ENCODE measurements at places on chromosomes 5 and 9.

DNA sequence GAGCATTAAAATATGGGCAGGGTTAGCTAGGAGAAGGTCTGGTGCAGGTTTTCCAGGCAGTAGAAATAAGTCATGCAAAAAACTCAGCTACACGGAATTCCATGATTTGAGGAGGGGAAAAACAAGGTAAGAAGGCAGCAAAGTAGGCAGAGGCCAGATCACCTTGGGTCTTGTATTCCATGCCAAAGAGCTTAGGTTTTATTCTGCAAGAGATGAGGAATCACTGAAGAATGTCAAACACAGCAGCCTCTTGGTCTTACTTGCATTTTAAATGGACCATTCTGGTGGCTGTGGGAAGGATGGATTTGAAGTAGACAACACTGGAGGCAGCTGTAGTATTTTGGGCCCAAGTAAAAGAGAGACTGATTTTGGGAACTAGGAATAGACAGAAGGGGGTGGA, 8.6 kb downstream of the TRPM3 start:
- DNase-seq: no peak

DNA sequence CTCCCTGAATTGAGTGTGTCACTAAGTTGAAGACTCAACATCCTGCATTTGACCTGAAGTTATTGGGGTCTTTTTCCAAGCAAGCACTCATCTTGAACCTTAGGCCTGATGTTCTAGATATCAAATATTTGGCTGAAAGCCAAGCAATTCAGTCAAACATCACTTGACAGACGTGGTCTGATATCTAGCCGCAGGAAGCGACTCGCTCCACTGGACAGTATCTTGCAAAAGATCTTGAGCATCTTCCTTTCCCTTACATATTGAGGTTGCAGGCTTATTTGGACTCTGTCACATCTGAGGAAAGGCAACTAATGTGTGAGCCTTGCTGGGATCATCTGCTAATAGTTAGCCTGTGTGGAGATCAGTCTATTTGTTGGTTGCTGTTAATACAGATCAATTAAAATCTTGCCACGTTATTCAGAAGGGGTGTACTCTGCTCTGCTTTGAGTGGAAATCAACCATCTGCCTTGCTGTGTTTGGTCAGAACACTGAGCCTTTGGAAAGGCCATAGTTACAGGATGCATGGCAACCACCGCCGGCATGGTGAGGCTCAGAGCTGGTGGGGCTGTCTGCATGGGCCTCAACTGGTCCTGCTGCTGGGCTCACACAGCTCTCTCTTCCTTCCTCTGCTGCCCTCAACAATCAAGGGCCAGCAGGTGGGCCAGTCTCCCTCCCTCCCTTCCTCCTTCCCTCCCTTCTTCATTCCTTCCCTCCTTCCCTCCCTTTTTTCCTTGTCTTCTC, 166.9 kb upstream of the KLF9 start:
- no peak for DNase-seq

DNA sequence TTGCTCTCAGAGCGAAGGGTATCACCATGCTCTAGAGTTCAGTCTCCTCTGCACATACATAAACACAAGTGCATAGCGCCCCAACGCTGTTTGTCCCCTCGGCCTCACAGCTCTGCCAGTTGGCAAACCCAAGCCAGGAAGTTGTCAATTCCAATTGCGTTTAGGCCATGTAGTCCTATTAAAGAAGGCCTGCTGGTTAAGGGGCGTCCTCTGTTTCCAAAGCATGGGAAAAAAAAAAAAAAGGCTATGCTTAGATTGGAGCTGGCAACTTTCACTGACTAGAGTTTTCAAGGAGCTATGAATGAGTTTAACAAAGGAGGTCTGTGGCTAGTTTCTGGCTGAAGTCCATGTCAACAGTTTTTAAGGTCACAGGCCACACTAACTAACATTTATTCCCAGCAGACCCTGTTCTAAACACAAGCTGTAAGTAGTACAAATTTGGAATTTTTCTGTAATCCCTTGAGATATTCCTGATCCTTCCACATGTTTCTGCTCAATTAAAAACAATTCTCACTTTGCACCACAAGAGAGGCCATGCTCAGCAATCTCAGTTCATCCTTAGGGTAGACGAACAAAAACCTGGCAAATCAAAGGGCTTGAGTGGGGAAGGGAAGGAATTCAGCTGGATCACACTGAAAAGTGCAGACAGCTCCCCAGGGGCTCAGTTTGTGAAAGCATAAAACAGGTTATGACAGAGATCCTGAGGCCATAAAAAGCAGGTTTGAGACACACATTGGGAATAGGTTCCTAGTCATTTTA, 187.7 kb downstream of the DENND1A start:
- DNase-seq: peak; percentile 94

- DNase-seq: peak; percentile 50
These were observed 122.7 kb upstream of the LMX1B start for GRCh38 chr9:126490871-126491567.

GRCh38 chr5:178940569-178941360, at the start of gene ZNF454:
Gene ZNF454, plus strand, starts transcription at chr5:178941198. Its CDS starts 1,594 bp downstream, at chr5:178942792.
- DNase-seq: peak; percentile 90

GRCh38 chr5:166980666-166981065, 1310.8 kb upstream of the WWC1 start:
- DNase-seq: no peak

- no peak for DNase-seq
These were observed 29.0 kb downstream of the RGS3 start for GRCh38 chr9:113492343-113493202.

DNA sequence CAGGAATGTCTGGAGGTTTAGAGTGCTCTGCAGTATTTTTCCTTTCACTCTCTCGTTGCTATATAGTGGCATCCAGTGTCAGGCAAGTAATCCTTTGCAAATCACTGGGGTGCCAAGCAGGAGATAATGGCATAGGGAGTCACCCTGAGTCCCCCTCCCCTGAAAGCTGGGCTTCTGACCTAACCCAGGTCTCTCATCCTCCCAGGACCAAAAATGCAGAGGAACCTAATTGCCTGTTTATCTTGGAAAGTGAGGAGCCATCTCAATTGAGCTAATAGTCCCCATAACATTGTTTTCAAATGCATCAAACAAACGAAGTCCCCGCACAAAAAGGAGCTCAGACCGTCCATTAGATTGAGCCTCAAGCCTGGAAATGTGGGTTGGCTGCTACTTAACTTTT, 368.0 kb upstream of the IRX2 start:
- no peak for DNase-seq

DNA sequence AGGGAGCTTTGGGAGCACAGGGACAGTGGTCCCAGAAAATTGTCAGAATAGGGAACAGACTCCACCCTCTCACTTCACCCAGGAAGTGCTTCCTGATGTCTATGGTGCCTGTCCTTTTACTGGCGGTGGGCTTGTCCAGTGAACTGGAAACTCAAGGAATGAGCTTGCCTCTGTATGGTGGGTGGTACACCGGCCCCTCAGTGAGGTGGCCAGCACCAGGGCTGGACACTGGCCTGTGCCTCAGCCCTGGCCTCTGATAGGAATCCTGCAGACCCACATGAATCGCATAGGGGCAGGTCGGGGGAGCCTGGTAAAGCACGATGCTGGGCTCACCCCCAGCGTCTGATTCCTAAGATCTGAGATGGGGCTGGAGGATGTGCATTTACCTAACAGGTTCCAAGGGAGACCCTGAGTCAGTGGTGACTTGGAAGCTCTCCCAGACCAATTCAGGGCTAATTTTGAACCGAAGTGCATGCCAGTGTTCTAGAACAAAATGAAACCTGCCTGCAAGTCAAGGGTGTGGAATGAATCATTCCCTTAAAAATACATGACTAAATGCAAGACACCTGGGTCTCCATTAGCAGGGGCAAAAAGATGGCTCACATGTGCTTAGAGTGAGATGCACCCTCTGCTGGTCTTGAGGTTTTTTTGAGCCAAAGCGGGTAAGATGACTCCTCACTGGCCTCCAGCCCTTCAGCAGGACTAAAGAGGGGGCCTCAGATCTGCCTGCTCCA, 178.3 kb downstream of the HSPA4 start:
- DNase-seq: no peak

GRCh38 chr5:100898504-100899346, 4.4 kb downstream of the ST8SIA4 start:
- DNase-seq: no peak

- DNase-seq: peak; percentile 47
These were observed 6.0 kb downstream of the RAPGEF6 start for GRCh38 chr5:131628990-131629389.

- DNase-seq: no peak
These were observed 56.2 kb downstream of the ANGPTL2 start for GRCh38 chr9:127066060-127066850.

DNA sequence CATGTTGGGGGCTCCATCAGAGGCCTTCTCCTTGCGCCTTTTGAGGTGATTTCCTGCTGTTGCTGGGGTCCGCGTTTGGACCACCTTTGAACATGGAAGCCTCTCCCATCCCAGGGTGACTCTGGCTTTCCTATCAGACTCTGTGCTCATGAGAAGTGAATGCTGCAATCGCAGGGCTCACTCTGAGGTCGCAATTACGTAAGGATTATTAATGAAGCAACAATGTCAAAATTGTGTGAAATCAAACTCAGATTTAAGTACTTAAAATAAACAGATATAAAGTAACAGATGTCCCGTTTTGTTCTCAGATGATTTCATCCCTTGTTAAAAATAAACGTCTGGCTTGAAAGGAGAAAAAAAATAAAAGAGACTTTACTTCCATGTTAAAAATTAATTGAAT, 634.2 kb downstream of the BNC2 start:
- DNase-seq: peak; percentile 94

GRCh38 chr5:78905084-78905938, 79.8 kb downstream of the ARSB start:
- no peak for DNase-seq

GRCh38 chr9:75962013-75962661, 71.7 kb downstream of the PCSK5 start:
- DNase-seq: no peak

GRCh38 chr5:69000216-69000919, 93.4 kb upstream of the SLC30A5 start:
- DNase-seq: no peak

DNA sequence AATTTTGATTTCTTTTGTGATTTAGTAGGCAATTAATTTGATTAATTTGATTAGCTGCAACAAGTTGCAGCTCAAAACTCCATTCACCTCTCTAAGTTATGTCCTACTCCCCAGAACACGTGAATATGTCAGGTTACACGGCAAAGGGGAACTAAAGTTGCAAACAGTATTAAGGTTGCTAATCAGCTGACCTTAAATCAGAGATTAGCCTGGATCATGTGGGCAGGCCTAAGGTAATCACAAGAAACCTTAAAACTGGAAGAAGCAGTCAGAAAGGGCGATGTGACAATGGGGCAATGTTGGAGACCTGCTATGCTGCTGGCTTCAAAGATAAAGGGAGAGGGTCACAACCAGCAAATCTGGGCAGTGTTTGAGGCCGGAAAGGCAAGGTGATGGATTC, 47.3 kb upstream of the ANXA1 start:
- no peak for DNase-seq

GRCh38 chr9:77374266-77374665, 196.9 kb downstream of the VPS13A start:
- peak; percentile 4 for DNase-seq

DNA sequence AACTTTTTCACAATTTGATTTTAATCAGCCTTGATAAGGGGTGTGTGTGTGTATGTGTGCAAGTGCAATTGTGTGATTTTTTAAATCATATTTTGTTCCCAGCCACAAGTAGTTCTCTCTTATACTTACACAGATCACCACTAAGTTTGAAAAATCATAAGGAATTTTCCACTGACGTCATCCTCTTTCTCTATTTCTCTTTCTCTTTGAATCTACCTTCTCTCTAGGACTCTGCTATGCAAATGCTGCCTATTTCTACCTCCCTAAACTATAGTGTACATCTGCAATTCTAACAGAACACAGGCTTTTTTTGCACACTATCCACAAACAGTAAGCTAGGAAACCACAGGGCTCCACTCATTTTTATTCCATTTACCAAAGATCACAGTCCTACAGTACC, 254.6 kb upstream of the CYLC2 start:
- DNase-seq: no peak

- DNase-seq: no peak
These were observed 158.4 kb downstream of the GABBR2 start for GRCh38 chr9:98550206-98550820.

DNA sequence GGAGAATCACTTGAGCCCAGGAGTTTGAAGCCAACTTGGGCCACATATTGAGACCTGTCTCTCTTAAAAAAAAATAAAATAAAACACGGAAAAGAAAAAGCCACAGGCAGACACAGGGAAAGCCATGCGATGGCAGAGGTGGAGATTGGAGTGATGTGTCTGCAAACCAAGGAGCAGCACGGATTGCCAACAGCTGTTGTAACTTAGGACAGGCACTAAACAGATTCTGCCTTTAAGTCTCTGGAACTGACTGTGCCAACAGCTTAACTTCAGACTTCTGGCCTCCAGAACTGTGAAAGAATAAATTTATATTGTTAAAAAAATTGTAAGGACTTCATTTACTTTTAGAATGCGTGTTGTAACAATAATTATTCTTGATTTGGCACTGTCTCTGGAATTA, 318.5 kb upstream of the CHD1 start:
- no peak for DNase-seq

GRCh38 chr5:8613078-8613685, 744.2 kb downstream of the MTRR start:
- no peak for DNase-seq

DNA sequence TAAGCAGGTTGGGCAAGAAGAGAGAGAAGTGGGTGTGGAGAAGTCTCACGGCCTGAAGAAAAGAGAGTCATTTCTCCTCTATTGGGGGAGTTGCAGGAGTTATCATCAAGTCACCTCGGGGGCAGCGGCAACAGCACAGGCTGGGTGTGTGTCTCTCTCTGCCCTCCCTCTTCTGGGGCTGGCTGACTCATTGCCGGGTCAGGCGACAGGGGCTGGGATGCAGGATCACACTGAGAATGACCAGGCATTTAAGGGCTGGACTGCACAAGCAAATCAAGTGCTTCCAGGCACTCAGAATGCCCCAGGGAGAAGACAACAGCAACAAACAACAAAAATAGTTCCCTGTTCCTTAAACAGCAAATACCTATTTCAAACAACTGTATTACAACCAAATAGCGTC, 6.3 kb upstream of the EQTN start:
- no peak for DNase-seq

DNA sequence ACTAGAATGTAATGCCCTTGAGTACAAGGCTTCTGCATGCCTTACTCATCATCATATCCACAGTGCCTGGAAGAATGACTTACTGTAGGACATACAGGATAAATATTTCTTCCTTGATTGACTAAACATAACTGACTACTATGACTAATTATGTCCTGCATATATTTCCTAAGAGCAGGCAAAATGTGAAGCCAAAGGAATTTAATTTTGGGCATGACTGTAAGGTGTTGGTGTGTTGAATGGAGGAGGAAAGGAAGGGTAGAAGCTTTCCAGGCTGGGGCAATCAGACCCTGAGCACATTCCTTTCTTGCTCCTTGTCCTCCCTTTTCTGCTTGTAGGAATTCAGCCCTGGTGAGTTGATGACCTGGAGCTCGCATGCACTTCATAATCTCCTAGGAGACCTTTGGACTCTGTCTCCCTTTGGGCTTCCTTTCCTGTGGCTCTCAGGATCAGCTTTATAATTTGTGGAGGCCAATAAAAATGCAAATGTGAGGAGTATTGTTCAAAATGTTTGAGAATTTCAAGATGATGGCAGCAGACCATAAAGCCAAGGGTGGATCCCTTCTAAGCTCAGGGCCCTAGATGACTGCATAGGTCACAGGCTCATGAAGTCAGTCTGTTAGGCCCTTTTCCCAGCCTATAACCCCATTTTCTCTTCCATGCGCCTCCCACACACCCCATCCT, 174.0 kb downstream of the HMHB1 start:
- DNase-seq: peak; percentile 47

GRCh38 chr5:133932441-133933168, 35.8 kb downstream of the C5orf15 start:
- no peak for DNase-seq

GRCh38 chr9:124010665-124011321, 775 bp upstream of the LHX2 start:
- no peak for DNase-seq

GRCh38 chr5:164998142-164998541, 1492.7 kb downstream of the MAT2B start:
- no peak for DNase-seq

All from fibroblast of gingiva (primary cell).